Fibroblast of mammary gland (primary cell): ENCODE measurements at places on chromosomes 7 and 10.

GRCh38 chr10:116437076-116437692 lies 9.5 kb downstream of the PNLIPRP3 start:
- no peak for DNase-seq

DNA sequence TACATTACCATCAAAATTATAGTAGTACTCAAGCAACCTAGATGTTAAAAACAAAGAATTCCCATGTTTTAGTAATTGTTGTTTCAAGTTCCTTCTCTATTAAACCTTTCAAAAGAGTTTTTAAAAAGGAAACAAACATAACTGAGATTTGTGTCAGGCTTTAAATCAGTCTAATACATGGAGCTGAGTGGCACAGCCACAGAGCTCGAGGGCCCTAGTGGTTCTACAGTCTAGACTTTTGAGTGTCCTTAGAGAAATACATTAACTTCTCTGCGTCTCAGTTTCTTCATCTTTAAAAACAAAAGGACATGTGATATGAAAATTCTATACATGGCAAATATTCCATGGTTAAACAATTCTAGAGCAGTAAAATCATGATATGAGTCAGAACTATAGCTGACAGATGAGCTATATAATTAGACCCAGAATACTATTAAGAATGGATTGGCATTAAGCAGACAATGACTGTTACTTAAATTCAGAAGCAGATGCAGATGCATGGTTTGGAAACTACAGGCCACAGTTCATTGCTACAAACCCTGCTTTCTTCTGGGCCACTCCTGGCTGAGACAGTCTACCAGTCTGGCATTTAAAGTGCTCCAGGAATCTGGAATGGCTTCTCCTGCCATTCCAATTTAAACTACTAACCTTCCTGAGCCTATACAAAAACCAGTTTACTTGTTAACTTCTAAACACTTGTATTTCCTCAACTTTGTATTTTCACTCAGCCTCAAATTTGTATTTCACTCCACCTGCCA lies 77.4 kb downstream of the EPC1 start:
- no peak for DNase-seq

- peak; percentile 93 for DNase-seq
Measured at GRCh38 chr7:81111358-81111757, 192.5 kb upstream of the SEMA3C start.

DNA sequence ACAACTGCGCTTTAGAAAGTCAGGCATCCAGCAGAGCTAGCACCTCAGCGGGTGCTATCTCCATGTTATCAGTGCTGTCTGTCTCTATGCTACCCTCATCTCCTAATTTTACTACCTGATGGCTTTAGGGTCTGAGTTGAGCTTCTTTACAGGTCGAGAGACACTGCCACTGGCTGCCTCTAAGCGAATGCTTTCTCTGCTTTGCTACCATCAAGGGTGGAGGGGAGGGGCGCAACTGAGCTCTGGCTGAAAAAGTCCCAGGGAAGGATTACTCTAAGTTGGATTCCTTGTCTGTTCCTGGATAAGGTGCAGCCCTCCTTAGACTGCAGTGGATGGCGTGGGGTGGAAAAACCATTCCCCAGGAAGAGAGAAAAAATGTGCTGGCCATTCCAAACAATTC lies 105.7 kb downstream of the CDK14 start:
- DNase-seq = no peak

DNA sequence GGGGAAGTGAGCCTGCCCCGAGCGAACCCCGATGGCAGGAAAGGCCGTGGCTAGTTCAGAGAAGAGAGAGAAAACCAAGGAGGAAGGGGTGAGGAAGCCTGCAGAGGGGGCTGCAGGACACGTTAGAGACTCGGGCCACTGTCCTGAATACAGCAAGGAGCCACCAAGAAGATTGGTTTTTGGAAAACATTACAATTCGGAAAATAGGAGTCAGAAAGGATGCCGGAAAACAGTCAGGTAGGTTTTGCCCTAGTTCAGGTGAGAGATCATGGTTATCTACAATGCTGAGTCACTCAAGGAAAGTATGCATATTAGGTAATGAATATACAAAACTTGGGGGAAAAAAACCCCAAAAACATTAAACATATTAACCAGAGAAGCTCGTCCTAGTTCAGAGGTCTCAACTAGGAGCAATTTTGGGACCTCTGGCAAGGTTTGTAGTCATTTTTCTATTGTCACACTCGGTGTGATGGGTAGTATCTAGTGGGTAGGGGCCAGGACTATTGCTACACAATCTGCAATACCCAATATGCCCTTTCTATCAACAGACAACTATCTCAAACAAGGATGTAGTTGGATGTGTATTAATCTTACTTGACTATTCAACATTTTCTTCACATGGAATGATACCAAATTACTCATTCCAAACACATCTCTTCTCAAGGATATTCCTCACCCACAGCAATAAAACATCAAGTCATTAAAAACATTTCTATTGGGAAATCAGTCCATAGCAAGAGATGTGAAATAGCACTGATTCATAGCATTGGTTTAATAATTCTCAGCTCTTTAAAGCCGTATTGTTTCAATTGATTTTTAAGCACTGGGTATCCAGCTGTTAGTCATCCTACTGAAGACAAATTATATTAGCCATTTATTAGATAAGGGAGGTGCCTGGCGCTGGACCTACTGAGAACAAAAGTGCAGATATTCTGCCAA lies 74.4 kb upstream of the RSU1 start:
- DNase-seq = peak; percentile 96

DNA sequence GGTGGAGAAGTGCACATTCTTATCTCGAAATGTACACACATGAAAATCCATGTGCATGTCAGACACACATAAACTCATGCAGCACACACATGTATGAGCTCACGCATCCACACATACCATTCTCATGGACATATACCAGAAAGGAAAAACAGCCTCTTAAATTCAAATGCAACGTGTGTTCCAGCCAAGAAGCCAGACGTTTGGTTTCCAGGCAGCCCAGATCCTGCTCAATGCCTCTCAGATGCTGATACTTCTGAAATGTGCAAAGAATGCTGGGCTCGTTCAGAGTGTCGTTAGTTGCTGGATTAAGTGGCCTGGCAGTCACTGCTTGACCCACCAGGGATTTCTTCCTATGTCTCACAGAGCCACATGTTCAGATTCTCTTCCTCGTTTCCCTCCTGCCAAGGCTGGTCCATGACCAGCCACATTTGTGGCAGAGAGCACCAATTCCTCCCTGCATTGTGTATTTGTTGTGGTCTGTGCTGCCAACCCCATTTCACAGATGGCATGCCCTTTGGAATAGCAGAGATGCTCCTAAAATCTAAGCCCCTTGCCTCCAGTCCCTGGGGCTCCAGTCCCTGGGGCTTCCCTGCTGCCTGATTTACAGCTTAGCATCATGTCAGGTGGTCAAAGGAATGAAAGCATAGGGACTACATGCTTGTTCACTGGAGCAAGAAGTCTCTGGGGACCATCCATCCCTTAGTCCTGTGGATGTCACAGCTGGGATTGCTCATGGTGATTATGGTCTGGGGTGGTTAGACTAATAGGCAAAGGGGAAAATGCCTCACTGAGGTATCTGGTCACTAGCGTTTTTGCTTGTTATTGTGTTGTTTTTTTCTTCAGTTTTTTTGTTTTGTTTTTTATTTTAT lies 426.6 kb downstream of the PLXNA4 start:
- no peak for DNase-seq

DNA sequence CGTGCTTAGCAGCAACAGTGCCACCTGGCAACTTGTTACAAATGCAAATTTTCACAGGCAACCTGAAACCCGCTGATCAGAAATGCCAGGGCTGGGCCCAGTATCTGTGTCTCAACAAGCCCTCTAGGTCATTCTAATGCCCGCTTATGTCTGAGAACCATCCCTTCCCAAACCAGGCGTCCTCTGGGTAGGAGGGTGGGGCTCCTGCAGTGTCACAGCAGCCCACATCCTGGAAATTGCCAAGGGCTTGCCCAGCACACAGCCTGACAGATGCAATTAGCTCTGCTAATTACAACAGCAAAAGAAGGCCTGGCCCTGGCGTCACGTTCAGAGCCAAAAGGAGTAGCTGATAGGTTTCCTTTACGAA lies 15.9 kb downstream of the ITPRIP start:
- DNase-seq = no peak

GRCh38 chr7:139941421-139941820 lies 112.4 kb downstream of the TBXAS1 start:
- DNase-seq = no peak

DNA sequence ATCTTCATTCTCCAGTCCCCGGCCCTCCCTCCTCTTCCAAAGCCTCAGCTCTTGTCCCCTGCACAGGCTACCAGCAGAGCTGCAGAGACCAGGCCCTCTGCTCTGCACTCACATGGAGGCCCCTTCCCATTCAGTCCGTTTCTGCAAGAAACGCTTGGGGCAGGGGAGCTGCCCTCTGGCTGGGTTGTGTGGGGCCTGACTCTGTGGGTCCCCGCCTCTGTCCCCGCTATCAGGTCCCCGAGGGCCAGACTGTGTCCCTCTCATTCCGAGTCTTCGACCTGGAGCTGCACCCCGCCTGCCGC lies 1.5 kb downstream of the PCOLCE start:
- DNase-seq = peak; percentile 45

- peak; percentile 96 for DNase-seq
Measured at GRCh38 chr10:31034098-31034909, 2.6 kb upstream of the ZNF438 start.

DNA sequence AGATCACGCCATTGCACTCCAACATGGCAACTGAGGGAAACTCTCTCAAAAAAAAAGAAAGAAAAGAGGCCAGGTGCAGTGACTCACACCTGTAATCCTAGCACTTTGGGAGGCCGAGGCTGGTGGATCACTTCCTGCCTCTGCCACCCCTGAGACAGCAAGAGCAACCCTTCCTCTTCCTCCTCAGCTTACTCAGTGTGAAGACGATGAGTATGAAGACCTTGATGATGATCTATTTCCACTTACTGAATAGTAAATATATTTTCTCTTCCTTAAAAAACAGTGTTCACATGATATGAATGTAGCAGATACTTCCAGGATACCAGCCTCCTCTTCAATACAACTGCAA lies 2.1 kb upstream of the ZKSCAN1 start:
- DNase-seq = no peak

DNA sequence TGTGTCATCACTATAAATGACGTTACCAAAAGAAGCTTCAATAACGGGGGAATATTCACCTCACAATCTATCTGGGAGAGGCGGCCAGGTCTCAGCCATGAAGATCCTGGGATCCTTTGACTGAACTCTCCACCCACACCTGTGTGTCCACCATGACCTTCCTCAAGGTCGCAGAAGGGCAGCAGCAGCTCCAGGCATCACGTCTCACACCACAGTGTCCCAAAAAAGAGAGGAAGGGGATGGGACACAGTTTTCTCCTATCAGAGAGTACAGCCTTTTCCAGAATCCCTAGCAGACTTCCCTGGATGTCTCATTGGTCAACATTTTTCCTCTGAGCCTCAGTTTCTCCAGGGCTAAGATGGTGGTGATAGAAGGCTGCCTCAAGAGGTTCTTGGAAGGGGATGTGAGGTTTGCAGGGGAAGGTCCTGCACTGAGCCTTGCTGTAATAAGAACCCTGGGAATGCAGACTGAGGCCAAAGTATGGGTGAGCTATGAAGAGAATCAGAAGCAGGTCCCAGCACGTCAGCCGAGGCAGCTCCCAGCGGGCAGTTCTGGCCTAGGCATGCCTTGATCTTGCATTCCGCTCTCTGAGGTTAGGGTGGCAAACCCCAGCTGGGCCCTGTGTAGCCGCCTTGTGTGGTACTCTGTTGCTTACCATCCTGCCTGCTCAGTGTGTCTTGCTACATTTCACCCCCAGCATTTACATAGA lies 63.8 kb downstream of the COL26A1 start:
- no peak for DNase-seq

DNA sequence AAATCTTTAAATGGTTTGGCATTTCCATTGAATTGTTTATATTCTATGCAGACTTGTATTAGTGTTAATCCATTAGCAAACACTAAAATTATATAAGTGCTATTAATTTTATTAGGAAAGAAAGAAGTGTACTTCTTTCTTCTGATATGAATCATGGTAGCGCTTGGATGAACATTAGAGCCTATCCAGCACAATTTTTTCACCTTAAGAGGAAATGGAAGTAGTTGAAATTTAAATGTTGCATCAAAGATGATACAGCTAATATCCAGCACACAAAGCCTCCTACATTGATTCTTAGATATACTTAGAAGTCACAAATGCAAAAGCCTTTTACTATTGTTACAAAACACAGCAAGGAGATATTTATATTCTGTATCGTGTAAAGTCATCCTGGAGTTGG lies 174.5 kb downstream of the AHR start:
- DNase-seq = no peak

- peak; percentile 5 for DNase-seq
Measured at GRCh38 chr7:21542891-21543527, at the start of gene DNAH11. Gene DNAH11 (plus strand): TSS chr7:21543039. CDS start chr7:21543246, 207 bp downstream.

- peak; percentile 41 for DNase-seq
Measured at GRCh38 chr10:61791216-61791615, 110.3 kb upstream of the ARID5B start.

GRCh38 chr7:142801601-142802295 lies 31.0 kb downstream of the PRSS2 start:
- no peak for DNase-seq

DNA sequence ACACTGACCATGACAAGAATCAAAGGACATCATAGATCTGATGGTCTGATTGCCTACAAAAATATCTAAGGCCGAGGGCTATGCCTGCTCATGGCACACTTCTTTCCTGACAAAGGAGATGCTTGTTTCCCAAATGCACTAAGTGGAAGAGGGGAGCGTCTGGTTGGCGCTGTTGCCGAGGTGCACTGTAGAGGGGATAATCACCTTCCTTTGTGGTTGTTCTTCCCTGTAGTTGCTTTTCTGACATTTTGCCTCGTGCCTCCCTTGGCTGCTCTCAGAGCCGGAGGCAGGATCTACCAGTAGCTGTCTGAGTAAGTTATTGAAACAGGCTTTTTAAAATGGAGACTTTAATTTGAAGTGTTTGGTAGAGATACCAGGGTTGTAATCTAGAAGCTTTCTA lies 352.0 kb downstream of the SORCS3 start:
- DNase-seq = no peak

DNA sequence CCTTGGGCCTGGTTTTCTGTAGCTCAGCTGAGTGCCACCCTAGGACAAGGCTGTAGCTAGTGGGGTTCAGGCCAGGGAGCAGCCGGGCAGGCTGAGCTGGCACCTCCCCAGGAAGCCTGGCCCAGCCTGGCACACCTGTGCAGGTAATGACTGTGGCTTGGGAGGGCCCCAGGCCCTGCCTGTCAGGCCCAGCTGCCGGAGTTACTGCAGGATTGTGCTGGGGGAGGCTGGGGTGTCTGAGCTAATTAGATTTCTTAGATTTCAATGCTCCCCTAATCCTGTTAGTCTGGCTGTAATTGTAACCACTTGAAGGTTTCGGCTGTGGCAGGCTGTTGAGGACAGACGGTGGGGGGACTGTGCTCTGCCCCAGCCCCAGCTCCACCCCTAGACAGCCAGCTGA lies 6.0 kb downstream of the ZMIZ1 start:
- DNase-seq = no peak

DNA sequence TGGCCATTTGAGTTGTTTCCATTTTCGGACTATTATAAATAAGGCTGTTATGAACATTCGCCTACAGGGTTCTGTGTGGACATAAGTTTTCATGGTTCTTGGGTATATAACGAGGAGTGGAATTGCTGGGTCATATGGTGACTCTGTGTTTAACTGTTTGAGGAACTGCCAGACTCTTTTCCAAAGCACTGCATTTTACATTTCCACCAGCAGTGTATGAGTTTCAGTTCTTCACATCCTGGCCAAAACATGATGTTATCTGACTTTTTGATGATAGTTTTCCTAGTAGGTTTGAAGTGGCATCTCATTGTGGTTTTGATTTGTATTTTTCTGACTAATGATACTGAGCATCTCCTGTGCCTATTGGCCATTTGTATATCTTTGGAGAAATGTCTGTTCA lies 5.4 kb downstream of the SUV39H2 start:
- no peak for DNase-seq
